ENCODE measurements at places on chromosomes 13 and 19. TPM values are rescaled to one million over a fixed set of nuclear protein-coding genes. Genes with fewer than 3 reads are reported as not detected.

KCNN4 gene
- 55.5 TPM for total RNA-seq

RAB20 gene
- 1.8 TPM for total RNA-seq

LIM2 gene
- not detected for total RNA-seq

NCCRP1 gene
- total RNA-seq, result 1.3 TPM

IRF3 gene
- 99.5 TPM for total RNA-seq

LSR gene
- 10.2 TPM for total RNA-seq

KLK11 gene
- total RNA-seq, result not detected

ZNF99 gene
- total RNA-seq, result not detected

HSPB6 gene
- 0.27 TPM for total RNA-seq

FFAR3 gene
- not detected for total RNA-seq

SIAH3 gene
- not detected for total RNA-seq

SLAIN1 gene
- total RNA-seq, result 0.65 TPM

TNNT1 gene
- total RNA-seq, result 131 TPM

ZNF566 gene
- total RNA-seq, result 7.9 TPM

TLE6 gene
- 4.4 TPM for total RNA-seq

INSR gene
- total RNA-seq, result 2.4 TPM

NCAN gene
- total RNA-seq, result 0.01 TPM

GNG8 gene
- total RNA-seq, result not detected

CPT1C gene
- 14.1 TPM for total RNA-seq

OR7A5 gene
- not detected for total RNA-seq

CEACAM3 gene
- not detected for total RNA-seq

GPR183 gene
- total RNA-seq, result not detected

INAFM1 gene
- 3.6 TPM for total RNA-seq

ZNF665 gene
- not detected for total RNA-seq

LRRC8E gene
- 6.4 TPM for total RNA-seq

IRGC gene
- total RNA-seq, result not detected

UBE2L5 gene
- total RNA-seq, result not detected

RFXAP gene
- total RNA-seq, result 0.88 TPM

ATP4A gene
- not detected for total RNA-seq

ZNF563 gene
- not detected for total RNA-seq

SUPT5H gene
- total RNA-seq, result 196 TPM

DMKN gene
- 36.6 TPM for total RNA-seq

ZNF506 gene
- 0.32 TPM for total RNA-seq

B3GNT3 gene
- total RNA-seq, result 4.1 TPM

ZNF442 gene
- total RNA-seq, result not detected

ZNF66 gene
- not detected for total RNA-seq

KLK4 gene
- total RNA-seq, result not detected

FLT3 gene
- not detected for total RNA-seq

S1PR5 gene
- 1.6 TPM for total RNA-seq

CRB3 gene
- 4.0 TPM for total RNA-seq

GRIN3B gene
- total RNA-seq, result 3.2 TPM

LRCH1 gene
- total RNA-seq, result 8.8 TPM

PDX1 gene
- total RNA-seq, result not detected

TMED1 gene
- 30.9 TPM for total RNA-seq

ZNF888 gene
- not detected for total RNA-seq

MBD3L1 gene
- not detected for total RNA-seq

HNRNPUL1 gene
- 290 TPM for total RNA-seq

IGFL4 gene
- total RNA-seq, result 0.28 TPM

ZNF132 gene
- total RNA-seq, result 0.08 TPM

Data from A549 treated with Hydrocortisone at 1 μM for 4 hours (cell line).